Stromal cell of bone marrow (primary cell): ENCODE measurements at places on chromosomes 11 and 22.

DNA sequence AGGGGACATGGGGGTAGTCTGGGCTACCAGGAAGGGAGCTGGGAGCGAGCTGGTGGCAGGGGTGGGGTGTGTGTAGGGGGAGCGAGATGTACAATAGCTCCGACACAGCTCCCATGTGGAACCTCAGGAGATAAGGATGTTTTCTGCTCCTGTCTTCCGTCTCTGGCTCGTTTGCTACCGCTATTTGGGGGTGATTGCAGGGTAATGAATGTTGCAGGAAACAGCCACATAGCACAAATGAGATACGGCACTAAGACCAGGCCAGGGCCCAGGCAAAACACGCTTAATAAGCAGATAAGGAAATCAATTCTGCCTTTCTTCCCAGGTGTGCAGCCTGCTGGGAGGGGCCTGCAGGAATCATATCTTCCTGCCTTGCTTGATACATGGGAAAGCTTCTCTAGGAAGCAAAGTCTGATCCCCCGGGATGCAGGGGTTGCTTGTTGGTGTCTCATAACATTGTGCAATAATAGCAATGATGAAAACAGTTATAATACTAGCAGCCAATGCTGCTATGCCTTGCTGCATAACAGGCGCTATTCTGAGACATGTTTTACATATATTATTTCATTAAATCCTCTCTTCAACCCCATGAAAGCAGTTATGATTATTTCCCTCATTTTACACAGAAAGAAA is 158.7 kb downstream of the ST3GAL4 start:
- peak; percentile 12 for DNase-seq

DNA sequence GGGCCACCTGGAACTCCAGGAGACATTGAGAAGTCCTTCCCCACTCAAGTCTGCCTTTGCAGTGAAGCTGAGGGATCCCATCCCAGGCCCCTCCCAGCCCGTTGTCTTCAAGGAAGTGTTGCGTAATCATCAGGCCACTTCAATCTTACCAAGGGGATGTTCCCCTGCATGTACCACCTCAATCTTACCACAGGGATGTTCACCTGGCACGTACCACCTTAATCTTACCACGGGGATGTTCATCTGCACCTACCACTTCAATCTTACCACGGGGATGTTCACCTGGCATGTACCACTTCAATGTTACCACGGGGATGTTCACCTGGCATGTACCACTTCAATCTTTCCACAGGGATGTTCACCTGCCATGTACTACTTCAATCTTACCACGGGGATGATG is 108.0 kb upstream of the SYN3 start:
- no peak for DNase-seq

DNA sequence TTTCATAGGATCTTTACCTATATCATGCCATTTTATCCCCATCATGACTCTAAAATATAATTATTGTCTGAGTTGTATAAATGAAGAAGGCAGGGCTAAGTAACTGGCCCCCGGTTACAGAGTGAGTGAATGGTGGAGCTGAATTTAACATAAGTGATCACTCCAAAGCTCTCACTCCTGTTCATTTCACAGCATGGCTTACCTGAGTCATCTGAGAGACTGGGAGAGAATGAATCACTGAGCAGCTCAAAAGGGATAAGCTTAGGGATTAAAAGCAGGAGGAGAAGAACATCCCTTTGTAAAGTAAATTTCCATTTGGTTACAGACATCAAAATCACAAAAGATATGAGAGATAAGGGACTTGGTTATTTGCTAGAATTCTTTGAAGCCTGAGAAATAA is 294.0 kb upstream of the CTSC start:
- DNase-seq: peak; percentile 14

GRCh38 chr11:2533587-2534133 is 88.9 kb downstream of the KCNQ1 start:
- DNase-seq: peak; percentile 71

DNA sequence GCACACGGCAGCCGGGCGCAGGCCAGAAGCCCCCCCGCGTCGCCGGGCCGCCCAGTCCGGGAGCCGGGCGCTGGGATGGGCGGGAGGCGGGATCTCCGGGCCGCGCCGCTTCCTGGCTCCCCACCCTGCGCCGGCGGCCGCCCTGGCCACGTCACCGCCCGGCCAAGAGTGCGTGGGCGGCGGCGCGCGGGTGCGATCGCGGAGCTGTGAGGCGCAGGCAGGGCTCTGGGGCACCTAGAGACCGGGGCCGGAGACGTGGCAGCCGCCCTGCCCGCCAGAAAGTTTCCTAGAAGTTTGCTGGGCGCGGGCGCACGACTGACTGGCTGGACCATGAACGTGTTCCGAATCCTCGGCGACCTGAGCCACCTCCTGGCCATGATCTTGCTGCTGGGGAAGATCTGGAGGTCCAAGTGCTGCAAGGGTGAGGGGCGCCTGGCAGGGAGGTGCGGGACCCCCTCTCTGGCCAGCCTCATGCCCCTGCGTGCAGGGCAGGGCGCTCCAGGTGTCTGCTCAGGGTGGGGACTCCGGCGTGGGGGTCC is at the start of gene KDELR3:
Gene KDELR3, plus strand, starts transcription at position 193 of the 539 bp plus-strand sequence. Its CDS starts 138 bp downstream, at position 331.
- peak; percentile 53 for DNase-seq

GRCh38 chr11:118174006-118174567 is 2.4 kb downstream of the SCN2B start:
- DNase-seq: no peak
